Stromal cell of bone marrow (primary cell): ENCODE measurements at places on chromosomes 2 and 18.

DNA sequence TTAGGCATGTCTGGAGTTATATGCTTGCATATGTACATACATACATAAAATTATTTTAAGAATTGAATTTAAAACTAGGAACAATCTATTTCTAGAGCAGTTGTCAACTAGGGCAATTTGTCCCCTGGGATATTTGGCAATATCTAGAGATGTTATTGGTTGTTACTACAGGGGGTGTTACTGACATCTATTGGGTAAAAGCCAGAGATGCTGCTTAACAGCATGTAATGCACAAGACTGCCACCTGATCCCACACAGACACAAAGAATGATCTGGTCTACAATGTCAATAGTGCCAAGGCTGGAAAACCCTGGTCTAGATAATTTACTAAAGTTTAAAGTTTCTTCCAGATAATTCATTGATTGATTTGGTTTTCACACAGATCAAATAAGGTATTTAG lies 185.3 kb downstream of the NYAP2 start:
- DNase-seq = no peak

DNA sequence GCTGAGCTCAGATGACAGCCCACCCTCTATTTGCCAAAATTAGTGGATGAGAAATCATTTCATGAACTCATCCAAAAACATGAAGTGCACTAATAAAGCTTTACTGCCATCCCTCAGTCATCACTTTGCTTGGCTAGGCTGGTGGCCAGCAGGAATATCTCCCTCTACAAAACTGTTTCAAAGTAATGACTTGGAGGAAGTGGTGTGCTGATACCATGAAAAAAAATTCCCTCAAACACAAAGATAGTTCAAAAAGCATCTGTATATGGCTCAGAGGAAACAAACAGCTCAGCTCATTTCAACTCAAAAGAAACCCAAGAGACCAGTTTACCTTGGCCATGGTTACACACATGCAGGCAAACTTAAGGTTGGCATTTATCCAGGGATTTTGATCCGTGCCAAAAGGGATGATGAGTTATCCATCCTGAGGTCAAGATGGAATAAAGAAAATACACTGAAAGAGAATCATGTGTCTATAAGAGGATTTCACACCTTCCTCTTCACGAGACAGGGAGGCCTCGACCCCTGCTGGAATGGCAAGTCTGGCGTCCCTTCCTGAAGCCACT lies 18.4 kb upstream of the WIPF1 start:
- peak; percentile 88 for DNase-seq

- peak; percentile 47 for DNase-seq
These were observed 18.9 kb downstream of the GNLY start for GRCh38 chr2:85712849-85713612.

GRCh38 chr18:8620845-8621244 lies 11.6 kb downstream of the RAB12 start:
- no peak for DNase-seq

DNA sequence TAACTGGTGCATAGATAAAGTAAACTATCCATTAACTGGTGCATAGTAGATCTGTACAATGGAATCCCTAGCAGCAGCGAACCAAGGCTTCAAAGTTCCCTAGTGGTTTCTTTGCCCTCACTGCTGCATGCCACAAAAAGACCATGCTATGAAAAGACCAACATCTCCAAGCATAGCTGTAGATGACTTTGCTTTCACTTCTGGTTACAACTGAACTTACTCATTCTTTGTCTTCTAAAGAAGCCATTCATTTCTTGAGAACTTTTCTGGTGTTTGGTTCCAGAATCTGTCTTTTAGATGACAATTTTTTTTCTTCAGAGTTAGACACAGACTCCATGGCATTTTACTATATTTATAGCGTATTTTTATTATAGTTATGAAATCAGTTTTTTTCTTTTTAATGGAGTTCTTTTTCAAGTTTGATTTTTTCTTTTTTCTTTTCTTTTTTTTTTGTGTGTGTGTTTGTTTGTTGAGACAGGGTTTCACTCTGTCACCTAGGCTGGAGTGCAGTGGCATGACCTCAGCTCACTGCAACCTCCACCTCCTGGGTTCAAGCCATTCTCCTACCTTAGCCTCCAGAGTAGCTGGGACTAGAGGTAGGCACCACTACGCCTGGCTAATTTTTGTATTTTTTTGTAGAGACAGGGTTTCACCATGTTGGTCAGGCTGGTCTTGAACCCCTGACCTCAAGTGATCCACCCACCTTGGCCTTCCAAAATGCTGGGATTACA lies 63.6 kb downstream of the SLC35F5 start:
- DNase-seq = no peak

DNA sequence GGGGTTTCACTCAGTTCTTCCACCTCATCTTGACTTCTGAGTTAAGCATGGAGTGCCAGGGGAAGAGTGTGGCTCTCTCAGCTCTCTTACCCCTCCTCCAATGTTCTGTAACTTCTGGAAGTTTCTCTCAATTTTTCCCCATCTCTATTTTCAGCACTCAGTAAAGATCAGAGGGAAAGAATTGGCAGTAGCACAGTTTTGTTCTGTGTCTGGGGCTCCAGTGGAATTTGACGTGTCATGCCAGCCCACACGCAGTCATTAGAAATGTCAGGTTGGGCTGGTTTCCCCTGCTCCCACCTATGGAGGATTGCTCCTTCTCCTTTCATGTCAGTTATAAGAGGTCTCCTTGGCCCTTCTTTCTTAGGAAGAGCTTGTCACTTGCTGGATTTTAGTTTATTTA lies 104.6 kb upstream of the COL3A1 start:
- DNase-seq = no peak

DNA sequence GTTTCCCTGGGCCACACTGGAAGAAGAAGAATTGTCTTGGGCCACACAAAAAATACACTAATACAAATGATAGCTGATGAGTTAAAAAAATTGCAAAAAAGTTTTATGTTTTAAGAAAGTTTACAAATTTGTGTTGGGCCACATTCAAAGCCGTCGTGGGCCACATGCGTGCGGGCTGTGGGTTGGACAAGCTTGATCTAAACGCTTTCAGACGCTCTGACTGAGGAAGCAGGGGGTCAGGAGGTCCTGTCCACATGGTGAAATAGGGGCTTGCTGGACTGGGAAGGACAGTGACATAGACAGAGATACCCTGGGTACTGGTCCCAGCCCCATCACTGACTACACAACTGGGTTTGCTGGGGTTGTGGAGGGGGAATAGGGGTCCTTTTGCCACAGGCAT lies 86.4 kb downstream of the LOXHD1 start:
- no peak for DNase-seq

GRCh38 chr2:43005245-43005974 lies 213.0 kb upstream of the HAAO start:
- no peak for DNase-seq

- DNase-seq = no peak
These were observed 29.8 kb downstream of the TMEM87B start for GRCh38 chr2:112084689-112085374.

DNA sequence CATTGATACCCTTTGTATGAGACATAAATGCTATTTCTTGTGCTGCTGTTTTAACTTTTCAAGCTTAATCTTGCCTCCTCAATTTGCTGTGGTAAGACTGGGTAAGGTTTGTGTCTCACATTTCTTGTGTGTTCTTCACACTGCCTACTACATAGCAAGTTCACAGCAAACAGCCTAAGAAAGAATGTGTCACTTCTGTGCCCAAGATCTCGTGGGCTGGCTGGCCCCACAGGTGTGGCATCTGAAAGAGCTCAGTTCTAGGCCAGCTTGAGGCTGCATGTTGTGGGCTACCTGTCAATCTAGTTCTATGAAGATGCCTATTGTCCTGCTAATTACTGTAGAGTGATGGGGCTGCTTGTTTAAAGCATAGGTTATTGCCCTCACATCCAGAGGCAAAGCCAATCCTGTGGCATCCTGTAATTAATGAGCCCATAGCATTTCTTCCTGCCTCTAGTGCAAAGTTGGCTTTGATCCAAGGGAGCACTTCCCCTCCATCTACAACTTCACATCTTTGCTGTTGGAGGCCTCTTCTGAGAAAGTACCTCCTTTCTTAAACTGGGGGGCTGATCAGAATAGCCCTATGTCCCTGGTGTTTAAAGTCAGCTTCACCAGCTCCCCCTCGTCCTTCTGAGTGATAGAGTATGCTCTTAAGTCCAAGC lies 40.9 kb upstream of the ASPRV1 start:
- no peak for DNase-seq

DNA sequence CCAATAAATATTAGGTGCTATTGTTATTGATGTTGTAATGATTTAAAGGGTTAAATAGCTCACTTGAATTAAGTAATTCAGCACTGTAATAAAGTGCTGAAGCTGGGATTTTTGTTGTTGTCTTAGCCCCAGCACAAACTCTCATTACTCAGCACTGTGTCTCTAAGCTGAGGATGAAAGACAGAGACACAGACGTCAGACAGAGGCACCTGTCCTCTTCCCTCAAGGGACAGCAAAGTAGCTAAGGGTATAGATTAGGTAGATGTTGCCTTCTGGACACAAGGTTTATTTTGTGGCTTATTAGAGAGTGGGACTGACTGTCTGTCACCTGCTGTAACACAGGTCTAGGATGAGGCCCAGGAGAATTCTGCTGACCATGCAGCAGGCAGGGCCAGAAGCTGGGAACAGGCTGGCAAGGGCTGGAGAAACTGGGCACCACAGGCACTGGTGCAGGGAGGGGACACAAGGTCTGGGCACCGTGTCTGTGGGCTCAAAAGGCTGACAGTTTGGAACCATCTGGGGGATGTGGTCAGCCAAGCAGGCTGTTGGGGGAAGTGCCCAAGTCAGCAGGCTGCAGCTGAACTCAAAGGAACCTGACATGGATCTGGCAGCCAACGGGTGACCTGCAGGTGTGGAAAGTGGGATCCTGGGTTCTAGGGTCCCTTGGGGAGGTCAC lies 20.0 kb upstream of the PTPN4 start:
- DNase-seq = no peak

- no peak for DNase-seq
These were observed 457.0 kb upstream of the HNMT start for GRCh38 chr2:137507237-137507636.

- peak; percentile 63 for DNase-seq
These were observed 10.5 kb downstream of the CCDC93 start for GRCh38 chr2:118003396-118003824.

DNA sequence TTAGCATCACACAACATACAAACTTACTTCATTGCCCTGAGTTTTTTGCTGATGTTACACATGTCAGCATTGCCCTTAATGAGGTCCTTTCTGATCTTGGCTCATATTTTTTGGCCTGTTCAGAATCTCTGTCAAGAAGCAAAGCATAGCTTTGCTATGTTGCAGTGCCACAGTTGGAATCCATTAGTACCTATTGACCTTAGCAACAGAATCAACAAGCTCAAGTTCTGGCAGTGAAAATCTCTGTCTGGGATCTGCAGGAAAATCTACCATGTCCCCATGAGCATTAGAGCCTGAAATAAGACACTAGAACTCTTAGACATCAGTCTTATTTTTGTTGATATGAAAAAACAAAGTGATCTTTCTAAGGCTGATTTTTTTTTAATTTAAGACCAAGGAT lies 105.6 kb upstream of the FHL2 start:
- DNase-seq = no peak
